ENCODE measurements at places on chromosomes 11 and 22. TPM values are rescaled to one million over a fixed set of nuclear protein-coding genes. Genes with fewer than 3 reads are reported as not detected.

DNA sequence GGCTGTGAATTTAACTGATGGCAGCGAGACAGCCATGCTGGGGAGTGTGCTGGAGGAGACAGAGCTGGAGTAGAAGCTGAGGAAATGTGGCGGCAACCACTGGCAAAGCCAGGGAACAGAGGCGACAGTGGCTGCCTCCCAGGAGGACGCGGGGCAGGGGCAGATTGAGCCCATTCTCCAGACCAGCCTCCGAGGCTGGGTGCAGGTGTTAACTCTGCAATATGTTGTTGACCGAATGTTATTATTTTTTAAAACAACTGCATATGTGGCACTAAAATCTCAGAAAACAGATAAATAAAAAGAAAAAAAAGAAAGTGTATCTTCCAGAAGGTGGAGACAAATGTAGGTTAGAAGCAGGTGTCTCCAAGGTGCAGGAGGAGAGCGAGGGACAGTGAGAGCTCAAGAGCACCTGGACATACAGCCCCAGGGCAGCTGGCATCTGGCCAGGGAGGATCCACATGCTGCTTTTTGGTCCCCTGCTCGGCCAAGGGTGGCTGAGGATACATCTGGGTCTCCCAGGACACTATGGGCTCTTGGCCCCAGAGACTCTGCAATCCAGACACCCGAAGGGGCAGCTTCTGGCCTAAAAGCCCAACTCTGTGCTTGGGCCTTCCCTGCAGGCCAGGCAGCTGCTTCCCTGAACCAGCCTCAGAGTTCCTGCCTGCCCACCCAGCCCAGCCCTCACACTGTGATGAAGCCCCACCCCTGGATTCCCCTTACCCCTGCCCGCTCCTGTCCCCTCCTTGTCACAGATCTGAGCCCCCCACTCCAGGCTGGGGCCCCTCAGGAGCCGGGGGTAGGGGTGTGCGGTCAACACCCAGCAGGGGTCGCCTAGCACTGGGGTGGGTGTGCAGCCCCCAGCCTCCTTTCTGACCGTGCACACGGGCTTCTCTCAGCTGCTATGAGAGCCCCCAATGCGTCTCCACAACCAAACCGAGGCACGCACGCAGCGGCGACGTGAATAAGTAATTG, 12.9 kb downstream of the RTN4R start:
- DNase-seq, result no peak

DNA sequence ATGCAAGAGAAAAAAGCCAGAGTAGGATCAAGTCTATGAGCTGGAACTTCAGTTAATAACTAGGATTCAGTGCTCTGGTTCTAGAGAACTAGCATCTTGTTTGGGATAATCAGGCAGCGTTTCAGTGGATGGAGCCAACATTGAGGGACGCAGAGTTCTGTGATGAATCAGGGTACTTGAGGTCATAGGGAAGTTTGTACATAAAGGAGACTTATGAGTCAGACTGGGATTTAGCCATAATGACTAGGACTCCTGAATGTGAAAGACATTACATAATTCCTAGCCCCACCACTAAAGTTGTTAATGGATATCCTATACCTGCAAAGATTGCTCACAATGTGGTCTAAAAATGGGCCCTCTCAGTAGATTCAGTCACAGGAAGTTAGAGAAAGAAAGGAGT, 6.8 kb downstream of the SLN start:
- DNase-seq, result peak; percentile 40

DNA sequence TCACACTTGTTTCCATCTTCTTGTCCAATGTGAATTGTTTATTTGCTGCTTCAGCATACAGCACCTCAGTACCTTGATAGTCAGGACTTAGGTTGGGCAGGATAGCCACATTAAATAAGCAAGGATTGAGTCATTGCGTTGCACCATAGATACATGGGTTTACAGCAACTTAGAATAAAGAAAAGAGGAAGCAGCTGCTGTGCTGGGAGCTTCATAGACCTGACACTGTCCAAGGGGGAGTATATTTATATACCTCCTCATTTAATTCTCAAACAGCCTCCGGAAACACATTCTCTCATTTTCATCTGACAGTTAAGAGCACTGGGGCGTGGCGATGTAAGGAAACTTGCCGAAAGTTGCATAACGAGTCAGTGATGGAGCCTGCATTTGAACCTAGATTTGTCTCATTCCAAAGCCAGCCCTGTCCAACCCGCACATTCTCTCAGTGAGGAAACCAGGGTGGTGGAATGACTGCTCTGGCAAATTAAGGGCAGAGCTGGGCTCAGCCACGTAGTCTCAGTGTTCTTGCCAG, 42.2 kb downstream of the UBASH3B start:
- DNase-seq, result no peak

- no peak for DNase-seq
These were observed 6.1 kb downstream of the ARVCF start for GRCh38 chr22:20010307-20011122.

- no peak for DNase-seq
These were observed 24.8 kb downstream of the RNF169 start for GRCh38 chr11:74773476-74773875.

The OR9Q2 gene
- total RNA-seq, result not detected

DNA sequence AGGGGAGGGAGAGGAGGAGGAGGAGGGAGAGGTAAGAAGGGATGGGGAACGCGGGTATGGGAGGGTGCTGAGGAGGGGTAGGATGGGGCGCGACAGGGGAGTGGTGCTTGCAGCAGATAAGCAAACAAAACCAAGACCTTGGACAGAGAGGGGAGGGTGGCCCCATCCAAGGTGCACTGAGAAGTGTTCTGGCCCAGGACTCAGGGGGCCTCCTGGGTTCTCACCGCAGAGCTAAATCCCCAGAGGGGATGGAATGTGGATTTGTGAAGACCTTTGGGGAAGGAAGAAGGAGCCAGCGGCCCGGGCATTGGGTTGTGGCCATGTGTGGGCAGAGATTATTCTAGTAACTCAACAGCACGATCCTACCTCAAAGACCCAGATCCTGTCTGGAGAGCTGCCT, 90.9 kb upstream of the LINC01488 start:
- DNase-seq, result no peak
